ENCODE measurements at places on chromosomes 12 and 14.

- peak; percentile 35 for DNase-seq
Observed at GRCh38 chr14:103281496-103282231, 52.4 kb upstream of the EIF5 start.

GRCh38 chr14:102848830-102849525, 71.7 kb downstream of the TRAF3 start:
- DNase-seq: no peak

DNA sequence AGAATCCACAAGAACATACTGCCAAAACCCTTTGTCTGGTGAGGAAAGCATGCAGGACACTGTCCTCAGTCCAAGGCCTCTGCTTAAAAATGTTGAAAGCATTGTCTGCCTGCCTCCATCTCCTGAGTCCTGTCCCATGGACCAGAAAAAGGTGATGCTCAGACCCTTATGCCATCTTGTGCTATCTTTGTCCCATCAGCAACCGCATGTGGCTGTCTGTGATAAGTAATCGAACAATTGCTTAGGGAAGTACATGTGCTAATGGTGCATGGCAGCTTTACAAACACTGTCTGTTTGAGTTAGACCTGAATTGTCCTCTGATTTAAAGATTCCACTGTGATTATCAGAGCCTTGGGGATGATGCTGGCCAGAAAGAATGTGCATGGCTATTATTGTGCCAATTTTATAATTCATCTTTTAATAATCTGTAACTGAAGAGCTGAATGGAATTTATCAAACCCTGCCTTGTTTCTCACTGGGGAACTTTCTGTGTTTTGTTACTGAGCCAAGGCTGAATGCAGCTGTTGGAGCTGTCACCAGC, 177.5 kb downstream of the DACT1 start:
- no peak for DNase-seq

GRCh38 chr14:101363880-101364391, 197.4 kb upstream of the DIO3 start:
- DNase-seq: no peak

- DNase-seq: no peak
Observed at GRCh38 chr12:49622501-49623141, 740 bp upstream of the PRPF40B start.

DNA sequence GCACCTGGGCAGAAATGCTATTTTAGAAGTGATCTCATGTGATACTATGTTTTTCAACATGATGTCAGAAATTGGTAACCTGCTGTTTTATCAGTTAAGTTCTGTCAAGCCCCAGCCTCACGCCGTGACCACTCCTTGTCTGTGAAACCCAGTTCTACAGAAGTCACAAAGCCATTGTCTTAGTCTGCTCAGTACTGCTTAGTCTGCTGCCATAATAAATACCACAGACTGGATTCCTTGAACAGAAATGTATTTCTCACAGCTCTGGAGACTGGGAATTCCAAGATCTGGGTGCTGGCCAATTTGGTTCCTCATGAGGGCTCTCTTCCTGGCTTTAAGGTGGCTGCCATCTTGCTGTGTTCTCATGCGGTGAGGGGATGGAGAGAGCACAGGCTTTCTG, 176.9 kb downstream of the PRKCH start:
- DNase-seq: no peak

GRCh38 chr12:78555802-78556201, 308.8 kb upstream of the SYT1 start:
- DNase-seq: no peak

DNA sequence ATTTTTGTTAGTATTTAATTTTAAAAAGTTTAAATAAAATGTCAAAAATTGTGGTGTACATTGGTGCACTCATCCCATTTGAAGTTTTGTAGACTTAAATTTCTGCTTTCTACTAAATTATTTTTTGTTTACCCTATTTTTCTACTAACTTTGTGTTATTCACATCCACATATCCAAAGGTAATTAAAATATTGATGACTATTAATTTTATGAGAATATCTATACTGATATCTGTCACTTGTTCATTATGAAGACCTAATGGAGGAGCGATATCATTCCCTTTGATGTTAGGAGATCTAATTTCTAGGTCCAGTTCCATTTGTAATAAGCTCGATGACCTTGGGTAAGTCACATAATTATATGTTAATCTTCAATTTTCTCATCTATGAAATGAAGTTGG, 325.7 kb upstream of the STXBP6 start:
- no peak for DNase-seq

DNA sequence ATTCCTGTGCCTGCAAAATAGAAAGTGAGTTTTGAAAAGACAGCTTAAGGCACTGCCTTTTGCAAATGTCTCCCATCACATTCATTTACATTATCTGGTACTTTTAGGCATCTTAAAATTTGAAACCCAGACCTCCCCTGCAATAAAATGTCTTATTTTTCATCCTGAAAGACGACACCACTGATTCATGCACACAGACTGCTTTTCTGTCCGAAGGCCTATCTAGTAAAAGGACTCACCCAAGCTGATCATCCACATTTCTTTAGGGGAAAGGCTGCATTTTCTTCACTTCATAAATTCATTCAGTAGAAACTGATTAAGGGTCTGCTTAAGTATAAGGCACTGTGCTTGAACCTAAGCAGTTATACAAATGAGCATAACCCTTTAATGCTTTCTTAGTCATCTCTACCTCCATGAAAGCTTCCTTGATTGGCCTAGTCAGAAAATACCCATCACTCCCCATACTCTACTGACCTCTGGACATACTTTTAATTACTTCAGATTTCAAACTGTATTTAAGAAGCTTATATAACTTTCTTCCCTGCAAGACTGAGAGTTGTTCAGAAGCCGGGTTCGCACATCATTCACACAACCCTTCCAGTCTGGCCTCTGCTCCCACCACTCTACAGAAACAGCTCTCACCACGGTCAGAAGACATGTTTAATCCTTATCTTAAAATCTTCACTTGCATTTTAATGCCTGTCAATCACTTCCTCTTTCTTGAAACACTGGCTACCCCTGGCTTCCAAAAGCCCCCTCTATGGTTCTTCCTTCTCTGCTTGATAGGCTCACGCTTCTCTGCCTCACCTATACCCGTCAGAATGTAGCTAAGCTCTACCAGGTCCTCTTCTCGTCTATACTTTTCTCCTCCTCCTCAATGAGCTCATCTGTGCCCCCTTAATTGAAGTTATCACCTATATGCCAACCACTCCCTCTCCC, 288.6 kb downstream of the MED13L start:
- DNase-seq: no peak

DNA sequence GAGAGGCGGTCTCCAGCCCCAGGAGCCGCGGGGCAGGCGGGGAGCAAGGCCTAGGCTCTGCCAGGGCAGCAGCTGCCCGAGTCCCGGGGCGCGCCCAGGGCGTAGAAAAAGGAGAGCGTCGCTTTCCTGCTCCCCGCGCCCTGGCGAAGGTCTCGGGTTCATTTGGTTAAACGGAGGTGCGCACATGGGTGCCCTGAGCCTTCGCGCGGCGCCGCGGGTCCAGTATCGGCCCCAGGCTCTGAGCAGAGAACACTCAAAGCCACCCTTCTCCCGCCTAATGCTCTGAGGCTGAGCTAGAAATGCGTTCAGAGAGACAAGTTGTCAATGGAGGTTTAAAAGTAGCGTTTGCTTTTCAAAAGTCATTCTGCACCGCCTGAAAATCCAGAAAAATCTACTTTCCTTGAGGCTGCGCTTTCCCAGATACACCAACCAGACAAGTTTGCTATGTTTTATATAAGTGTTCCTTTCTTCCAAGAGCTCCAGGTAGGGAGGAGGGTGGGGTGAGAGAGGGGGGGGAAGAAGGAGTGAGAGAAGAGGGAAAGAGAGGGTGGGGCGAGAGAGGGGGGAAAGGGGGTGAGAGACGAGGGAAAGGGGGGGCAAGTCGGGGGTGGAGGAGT, 1.5 kb downstream of the TMEM132C start:
- no peak for DNase-seq

DNA sequence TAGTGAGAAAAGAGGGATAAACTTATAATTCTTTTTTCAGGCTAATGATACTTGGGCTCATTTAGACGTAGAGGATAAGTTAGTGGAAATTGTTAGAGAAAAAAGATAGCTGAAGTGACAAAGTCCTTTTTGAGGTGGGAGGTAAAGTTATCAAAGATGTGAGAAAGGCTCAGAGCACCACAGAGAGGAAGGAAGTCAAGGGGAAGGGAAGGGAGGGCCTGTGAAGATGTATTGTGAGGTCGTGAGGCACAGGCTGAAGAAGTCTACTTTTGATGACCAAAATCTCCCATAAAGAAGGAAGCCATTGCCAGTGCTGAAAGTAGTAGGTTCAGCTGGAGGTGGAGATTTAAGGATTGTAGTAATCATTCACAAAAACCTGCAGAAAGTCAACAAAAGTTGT, 19.4 kb upstream of the PTGDR start:
- no peak for DNase-seq

GRCh38 chr12:65389436-65389835, 111.0 kb downstream of the MSRB3 start:
- no peak for DNase-seq

DNA sequence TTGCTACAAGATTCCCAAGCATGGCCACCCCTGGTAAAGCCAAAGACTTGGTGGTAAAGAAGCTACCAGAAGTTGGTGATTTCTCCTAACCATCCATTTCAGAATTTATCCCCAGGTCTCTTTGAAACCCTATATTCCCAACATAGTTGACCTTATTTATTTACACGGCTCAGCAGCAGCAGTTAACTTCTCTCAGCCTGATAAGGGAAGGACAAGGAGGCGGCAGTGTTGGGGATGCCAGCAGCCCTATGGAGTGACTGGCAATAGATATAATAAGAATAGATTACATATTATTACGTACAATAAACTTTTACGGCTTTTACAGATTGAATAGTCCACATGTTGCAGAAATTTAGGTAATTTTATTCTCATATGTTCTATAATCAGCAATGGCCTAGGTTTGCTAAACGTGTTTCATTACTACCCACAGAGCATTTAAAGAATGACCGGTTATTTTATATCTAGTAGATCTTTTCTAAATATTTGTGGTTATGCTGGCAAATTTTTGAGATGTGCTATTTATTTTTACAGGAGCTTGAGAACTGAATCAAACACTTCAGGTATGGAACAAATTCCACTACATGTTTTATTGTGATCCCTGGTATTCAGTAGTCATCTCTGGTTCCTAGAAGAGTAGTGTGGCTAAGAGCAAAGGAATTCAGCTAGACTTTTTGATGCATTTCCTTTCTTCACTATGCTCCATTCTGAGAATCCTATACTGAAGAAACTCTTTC, 19.8 kb upstream of the PALS1 start:
- DNase-seq: no peak

- no peak for DNase-seq
Observed at GRCh38 chr14:72790887-72791566, 102.9 kb downstream of the DPF3 start.

DNA sequence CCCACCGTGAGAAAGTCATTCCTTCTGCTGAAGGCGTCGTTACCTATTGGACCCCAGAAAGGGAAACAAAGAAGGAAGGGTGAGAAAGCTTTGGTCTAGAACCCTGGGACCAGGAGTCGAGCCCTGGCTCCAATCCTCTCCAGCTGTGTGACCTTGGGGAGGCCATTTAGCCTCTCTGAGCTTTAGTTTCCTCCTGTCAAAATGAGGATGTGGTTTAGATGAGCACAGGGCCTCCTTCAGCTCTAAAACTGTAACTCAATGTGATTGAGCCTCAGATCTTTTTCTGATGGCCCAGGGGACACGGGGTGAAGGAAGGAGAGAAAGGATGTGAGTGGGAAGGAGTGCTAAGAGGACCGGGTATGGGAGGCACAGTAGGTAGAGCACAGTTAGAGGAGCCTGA, 7.7 kb downstream of the JDP2 start:
- DNase-seq: no peak

- DNase-seq: no peak
Observed at GRCh38 chr12:81369175-81369574, 291.3 kb downstream of the ACSS3 start.

DNA sequence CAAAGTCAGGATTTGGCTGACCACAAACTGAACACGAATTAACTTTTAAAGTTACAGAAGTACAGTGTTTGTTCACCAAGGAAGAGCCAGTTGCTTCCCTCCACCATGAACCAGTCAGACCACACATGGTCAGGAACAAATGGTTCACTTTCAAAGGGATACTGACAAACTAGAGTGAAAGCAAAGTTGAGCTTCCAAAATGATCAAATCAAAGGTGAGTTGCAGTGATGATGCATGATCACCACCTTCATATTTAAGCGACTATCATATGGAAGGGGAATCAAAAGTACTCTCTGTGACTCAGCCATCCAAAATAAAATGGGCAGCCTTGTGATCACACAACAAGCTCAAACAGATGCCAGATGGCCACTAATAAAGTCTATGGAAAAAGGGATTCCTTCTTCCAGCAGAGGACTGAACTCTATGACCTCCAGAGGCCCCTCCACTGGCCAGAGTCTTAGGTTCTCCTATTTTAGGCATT, 13.1 kb downstream of the NT5DC3 start:
- no peak for DNase-seq

DNA sequence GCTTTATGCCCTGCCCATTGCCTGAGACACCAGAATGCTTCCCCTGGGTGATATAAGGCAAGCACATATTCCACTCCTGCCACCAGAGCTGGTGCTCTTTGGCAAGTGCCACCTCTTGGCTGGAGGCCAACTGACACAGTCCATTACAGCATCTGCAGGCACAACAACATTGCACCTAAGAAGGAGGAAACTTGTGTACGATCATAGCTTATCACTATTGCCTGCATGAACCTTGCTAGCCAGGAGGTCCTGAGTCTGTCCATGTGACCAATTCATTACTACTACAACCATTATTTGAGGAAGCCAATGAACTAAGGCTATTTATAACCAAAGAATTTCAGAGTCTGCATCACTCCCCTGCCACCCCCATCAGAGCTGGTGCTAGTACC, 119.8 kb upstream of the SCAF11 start:
- no peak for DNase-seq

DNA sequence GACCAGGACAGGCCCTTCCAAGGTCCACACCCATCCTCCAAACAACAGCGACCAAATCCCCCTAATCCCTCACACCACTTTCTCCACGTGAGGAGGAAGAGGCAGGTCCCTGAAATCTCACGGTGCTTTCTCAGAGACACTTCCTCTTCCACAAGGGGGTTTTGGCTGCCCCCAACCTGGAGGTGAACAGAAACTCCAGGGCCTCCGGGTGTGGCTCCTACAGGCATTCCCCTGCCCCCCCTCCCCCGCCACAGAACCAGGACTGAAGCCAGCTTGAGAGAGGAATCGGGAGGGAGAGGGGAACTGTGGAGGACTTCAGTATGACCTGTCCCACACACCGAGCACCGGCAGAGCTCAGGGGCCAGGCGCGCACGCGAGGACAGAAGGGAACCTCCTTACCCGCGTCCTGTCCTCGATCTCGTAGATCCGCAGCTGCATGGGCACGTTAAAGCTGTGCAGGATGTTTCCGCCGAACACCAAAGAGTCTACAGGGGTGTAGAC, 60.2 kb downstream of the KDM2B start:
- no peak for DNase-seq

DNA sequence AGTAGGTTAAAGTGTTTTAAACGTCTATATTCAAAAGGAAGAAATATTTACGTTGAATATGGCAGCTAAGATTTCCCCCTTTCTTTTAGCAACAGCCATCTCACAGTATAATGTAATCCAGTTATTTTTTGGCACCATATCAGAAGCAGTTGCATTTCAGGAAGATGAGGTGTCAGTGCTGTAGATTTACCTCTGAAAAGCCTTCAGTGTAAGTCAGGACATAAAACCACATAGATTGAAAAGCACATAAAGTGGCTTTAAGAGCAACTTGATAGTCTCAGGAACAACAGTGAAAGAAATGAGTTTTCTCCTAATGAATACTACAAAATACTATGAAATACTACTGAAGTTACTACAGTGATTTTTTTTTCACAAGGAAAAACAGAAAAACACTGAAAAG, 6.9 kb downstream of the MLH3 start:
- no peak for DNase-seq

Data from NCI-H2107 (cell line).